ENCODE measurements at places on chromosomes 7 and 10.
A peak's percentile ranks its signal among the peaks of the same experiment; 100 is the strongest.

- no peak for DNase-seq
These were observed 202.0 kb downstream of the MAD1L1 start for GRCh38 chr7:2030475-2031450.

- DNase-seq, result peak; percentile 15
These were observed 43.1 kb upstream of the GATAD1 start for GRCh38 chr7:92404170-92404614.

- DNase-seq, result no peak
These were observed 2.8 kb upstream of the SMARCD3 start for GRCh38 chr7:151251328-151251688.

GRCh38 chr7:151575410-151575809, 55.7 kb upstream of the RHEB start:
- no peak for DNase-seq
